ENCODE measurements at places on chromosomes 12 and 14.

DNA sequence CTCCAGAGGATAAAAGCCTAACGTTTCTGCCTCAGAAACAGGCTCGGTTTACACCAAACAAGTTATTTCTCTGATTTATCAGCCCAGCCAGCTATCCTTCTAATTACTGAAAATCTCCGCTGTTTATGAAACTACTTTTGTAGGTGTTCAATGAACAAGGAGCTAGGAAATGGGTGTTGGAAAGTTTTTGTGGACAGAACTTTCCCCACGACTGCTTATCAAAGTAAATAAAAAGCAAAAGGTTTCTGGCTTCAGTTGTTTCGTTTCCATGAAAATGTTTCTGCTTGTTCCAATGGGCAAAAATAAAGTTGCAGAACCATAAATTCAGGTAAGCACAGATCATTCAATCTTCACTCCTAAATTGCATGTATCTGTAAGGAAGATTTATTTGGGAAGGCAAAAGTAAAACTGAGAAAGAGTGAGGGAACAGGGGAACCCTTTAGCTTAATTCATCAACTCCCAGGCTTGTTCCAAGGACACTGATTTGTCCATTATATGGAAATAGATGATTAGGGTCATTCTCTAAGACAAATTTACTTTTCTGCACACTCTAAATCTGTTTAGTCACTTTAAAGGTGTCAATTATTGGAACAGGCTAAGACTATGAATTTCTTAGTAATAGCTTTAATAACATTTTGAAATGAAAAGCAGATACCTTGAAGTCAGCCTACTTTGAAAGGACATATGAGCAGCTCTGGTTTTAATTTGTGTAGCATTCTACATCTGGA is 175.9 kb upstream of the CDKN3 start:
- no peak for DNase-seq

- DNase-seq = no peak
Observed at GRCh38 chr12:14828892-14829291, 14.4 kb downstream of the ART4 start.

DNA sequence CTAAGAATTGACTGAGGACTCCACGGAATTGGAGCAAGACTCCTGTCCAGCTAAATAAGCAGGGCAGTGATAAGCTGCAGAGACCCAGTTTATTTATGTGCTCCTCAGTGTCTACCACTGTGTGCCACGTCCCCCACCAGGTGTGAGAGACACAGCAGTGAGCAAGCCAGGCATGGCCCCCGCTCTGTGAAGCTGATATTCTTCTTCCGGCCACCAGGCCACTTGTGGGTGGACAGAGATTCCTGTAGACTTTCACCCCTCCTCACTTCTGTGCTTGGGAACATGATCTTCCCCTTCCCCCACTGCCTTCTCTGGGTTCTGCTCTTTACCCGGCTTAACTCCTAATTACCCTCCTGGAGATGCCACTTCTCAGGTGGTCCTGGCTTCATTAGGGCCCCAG is 21.3 kb downstream of the BRAP start:
- DNase-seq = no peak

- no peak for DNase-seq
Observed at GRCh38 chr12:20305470-20305869, 62.9 kb upstream of the PDE3A start.

DNA sequence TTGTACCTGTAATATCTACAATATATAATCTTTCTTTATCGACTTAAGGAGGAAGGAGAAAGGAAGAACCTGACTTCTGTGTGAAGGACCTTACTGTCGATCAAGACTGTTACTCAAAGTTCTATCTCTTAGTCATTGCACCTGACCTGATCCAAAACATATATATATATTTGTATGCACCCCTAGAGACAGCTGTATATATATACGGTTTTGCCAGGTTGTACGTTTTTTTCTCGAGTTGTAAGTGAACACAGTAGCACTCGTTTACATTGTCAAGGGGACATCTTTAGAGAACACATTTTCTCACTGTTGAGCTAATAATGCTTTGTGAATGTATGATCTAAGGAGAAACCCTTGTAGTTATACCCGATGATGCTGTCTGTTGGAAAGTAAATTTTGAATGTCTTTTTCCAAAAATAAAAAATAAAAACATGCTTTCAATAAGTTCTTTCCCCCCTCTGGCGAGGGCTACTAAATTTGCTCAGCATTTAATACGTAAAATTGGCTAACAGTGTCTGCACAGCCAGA is 536 bp upstream of the SLC35E3 start:
- peak; percentile 30 for DNase-seq

DNA sequence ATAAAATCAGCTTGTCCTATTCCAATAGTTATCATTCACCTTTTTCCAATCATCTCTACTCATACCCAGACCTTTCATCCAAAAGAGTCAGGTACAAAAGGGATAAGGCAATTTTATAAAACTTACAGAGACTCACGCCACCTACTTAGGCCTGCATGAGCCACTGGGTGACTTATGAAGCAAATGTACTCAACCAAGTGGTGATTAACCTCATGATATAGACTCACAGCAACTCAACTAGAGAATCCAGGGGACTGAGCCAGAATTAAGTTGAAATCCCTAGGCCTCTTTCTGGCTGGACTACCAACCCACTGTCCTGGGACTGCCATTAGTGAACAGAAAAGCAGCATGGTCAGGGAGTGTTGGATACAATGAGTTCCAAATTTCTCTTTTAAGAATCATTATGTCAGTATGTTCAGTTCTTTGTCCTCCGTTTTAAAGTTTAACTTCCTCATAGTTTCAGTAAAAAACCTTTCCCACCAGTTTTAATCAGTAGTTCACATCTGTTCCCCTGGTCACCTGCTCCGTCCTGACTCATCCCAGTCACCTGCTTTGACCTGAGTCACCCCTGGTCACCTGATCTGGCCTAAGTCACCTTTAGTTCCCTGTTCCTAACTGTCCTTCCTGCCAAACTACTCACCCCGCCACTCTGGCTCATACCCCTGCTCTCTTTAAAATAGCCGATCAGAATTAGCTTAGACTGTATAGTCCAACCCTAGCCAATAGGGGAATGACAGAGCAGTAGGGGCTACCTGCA is 36.8 kb downstream of the SPTSSA start:
- no peak for DNase-seq

DNA sequence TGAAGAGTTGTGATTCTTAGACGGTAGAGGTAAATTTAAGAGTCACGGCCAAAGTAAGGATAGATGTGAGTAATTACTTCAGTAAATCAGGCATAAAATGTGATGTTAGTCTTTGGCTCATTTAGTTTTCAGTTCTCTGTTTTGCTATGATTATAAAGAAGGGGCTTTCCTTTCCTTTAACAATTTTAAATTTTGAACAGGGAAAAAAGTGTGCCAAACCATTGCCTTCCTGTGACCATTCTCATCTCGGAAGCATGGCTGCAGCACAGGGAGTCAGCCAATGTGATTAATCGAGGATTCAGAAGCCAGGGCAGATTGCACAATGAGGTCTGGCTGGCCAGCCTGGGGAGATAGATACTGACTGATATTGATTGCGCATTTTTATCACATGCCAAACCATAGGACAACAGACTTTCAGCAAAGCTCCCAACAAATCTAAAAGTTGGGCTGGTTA is 480.2 kb upstream of the PRICKLE1 start:
- DNase-seq = no peak

DNA sequence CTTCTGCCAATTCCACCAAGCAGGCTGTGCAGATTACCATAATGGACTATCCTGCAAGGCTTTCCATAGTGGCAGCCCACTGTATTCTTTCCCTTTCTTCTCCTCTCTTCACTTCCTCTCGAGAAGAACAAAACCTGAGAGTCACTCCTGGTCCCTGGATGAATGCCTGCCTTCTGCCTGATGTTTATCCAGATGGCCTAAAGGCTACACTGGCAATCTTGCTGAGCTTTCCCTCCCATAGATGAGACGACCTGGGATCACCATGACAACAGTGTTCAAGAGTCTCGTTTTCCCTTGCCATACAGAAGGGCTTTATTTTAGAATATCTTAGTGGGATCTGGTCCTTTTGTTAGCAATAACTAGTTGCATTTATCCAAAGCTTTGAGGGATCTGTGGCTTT is 142.3 kb downstream of the RTN1 start:
- no peak for DNase-seq

DNA sequence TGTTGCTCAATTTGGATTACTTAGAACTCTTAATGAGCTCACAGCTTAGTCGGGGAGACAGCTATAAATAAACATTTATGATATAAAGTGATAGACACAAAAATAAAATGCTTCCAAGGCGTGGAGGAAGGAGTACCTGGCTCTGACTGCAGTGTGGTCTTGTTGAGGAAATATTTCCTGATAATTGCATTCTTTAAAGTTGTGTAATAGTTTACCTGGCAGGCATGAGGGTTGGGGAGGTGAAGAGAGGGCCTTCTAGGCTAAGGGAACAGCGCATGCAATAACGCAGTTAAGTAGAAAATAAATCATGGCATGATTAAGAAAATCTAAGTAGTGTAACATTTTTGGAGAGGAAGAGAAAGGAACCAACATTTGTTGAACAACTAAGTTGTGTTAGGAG is 260.5 kb upstream of the ATP2B1 start:
- DNase-seq = no peak

DNA sequence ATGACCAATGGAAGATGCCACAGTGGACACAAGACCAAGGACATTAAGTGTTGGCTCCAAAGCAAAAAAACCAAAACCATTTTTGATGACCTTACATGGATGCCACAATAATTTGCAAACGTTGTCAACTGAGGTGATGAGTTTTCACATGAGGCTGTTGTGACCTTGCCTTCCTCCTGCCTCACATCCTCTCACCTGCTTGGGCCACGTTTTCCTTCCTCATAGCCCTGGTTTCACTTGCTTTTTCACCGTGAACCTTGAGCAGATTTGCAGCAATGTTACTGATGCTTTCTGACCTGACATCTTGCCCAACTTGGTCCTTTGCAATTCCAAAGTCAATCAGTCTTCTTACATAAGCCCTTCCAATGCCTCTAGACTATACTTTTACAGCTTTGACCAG is 3.7 kb downstream of the KRT6B start:
- no peak for DNase-seq

DNA sequence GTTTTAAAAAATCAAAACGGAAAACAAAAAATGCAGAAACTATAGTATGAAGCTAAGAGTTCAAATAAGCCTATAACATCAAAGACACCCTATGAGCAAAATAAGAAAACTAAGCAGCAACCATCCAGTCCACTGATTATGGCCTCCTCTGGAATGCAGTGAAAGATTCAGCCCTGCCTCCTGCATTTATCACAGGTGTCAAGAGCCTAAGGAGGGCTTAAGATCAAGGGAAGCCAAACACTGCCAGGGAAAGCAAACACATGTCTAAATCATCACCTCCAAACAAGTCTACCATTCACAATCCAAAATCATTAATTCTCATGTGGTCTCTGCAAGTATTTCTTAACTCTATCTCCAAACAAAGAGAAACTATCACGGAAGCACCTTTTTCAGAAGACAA is 28.4 kb downstream of the SARNP start:
- no peak for DNase-seq

DNA sequence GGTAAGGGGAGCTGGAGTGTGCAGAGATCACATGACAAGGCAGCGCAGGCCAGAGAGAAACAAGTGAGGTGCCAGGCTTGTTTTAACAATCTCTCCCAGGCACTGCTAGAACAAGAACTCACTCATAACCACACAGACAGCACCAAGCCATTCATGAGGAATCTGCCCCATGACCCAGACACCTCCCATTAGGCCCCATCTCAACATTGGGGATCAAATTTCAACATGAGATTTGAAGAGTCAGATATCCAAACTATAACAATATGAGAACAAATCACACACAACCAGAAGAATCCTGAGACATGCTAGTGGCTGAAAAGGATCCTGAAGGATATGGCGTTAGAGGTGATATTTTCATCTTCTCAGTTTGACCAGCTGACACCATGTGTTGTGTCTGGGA is 21.9 kb downstream of the OR6J1 start:
- DNase-seq = no peak

- no peak for DNase-seq
Observed at GRCh38 chr12:114924946-114925475, 241.0 kb upstream of the TBX3 start.

DNA sequence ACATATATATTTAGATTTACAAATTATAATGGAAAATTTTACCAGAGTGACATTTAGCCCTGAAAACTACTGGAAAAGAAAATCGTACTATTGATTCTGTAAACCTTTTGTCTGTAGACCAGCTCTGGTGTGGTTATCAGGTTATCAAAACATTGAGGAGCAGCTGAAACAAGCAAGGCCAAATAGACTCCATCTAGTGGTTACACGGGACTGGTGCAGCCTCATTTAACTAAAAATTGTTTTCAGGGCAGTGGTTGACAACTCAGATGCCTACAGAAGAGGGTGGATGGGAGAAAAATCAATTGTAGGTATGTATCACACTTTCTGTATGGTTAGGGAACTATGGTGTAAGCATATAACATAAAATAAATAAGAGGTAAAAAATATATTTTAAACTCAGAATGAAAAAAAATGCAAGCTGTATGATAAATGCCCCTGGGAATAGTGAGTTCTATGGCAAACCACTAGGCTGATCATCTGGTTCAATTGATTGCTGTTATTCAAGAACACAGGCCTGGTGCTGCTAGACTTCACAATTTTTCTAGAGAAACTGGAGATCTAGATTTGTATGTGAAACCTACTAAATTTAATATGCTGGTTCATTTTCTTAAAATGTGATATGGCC is 51.2 kb downstream of the ACSS3 start:
- peak; percentile 35 for DNase-seq

- no peak for DNase-seq
Observed at GRCh38 chr12:114269153-114269552, 136.8 kb downstream of the TBX5 start.

DNA sequence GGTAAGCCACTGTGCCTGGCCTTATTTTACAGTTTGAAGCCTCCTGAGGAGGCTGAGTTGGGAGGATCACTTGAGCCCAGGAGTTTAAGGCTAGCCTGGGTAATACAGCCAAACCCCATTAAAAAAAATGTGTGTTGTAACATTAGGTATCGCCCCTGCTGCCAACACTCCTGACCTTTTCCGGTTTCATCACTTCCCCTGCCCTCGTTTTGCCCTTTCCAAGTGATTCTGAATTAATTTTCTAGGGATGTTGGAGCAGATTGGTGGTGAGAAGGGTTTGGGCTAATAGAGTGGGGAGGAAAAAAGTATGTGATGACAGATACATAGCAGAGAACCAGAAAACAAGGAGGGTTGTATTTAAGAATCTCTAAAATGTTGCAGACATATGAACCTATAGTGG is 25.6 kb upstream of the C12orf71 start:
- no peak for DNase-seq

GRCh38 chr12:76422154-76422542 is 73.9 kb upstream of the BBS10 start:
- DNase-seq = no peak

GRCh38 chr12:24945039-24945438 is 3.9 kb downstream of the BCAT1 start:
- no peak for DNase-seq

DNA sequence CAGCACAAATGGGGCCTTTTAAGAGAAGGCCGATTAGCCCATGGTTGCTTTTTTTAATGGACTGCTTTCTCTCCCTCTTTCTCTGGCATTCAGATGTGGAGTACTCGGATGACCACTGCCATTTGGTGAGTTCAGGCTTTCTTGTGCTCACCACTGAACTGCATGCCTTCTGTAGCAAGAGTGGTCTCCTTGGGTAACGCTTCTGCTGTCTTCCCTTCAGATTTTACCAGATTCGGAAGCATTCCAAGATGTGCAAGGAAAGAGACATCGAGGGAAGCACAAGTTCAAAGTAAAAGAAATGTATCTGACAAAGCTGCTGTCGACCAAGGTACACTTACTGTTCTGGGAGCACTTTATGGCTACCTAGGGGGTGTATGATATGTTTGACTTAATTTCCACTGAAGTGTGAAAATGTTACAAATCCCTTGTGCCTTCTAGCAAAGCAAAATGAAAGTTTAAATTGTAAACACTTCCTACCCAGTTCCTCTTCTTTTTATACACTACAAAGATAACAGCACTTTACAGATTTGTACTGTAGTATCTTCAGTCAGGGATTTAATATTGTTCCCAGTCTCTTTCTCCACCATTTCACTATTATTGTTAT is 148.8 kb downstream of the PLXNC1 start:
- DNase-seq = no peak

All from NCI-H526 treated with DMSO at 0.1 percent for 48 hours (cell line).